Hematopoietic multipotent progenitor cell treated with erythropoietin and hydrocortisone succinate and interleukin-3 and kit ligand, for 6 days (in vitro differentiated cells): ENCODE measurements at places on chromosomes 3 and 15.

GRCh38 chr3:177439694-177440269 lies 242.5 kb upstream of the TBL1XR1 start:
- DNase-seq, result no peak

GRCh38 chr3:183688874-183689273 lies 8.7 kb upstream of the YEATS2 start:
- DNase-seq, result peak; percentile 73

- peak; percentile 83 for DNase-seq
Measured at GRCh38 chr3:46923559-46924350, 46.2 kb downstream of the PTH1R start.

DNA sequence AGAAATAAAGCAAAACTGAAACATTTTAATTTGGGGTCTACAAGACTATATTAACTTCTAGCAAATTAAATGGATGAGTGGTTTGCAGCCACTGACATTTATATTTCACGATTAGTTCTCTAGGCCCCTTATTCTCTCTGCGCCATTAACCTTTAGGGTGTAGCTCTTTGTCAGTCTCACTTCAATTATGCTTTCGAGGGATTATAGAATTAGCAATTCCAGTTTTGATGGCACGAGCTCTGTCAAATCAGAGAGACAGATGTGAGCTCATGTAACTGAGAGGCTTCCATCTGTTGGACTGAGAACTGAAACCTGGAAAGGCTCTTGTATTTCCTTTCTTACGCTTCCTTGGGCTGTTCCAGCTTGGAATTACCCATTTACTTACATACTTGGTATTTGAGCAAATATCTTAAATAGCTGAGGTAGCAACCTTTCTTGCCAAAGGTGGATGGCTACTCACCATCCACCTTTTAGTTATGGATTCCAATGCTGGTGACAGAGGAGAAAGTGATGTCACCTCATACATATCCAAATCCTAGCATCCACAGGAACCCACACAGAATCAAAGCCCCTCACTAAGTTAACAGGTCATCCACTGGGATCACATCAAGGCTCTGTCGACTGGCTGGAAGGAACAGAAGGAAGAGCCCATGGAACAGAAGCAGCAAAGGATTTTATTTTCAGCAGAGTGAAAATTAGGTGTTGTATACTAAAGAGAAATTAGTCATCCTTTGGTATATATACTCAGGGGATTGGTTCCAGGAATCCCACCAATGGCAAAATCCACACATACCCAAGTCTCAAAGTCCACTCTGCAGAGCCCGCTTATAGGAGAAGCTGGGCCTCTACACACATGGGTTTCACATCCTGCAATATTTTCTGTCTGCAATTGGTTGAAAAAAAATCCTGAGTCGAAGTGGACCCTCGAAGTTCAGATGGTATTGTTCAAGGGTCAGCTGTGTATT lies 20.8 kb downstream of the VGLL4 start:
- no peak for DNase-seq

GRCh38 chr3:72702390-72702789 lies 145.9 kb downstream of the SHQ1 start:
- DNase-seq, result peak; percentile 79

GRCh38 chr3:17307482-17307881 lies 422.7 kb downstream of the PLCL2 start:
- peak; percentile 35 for DNase-seq

GRCh38 chr15:86483936-86484335 lies 404.3 kb downstream of the AGBL1 start:
- DNase-seq, result no peak

DNA sequence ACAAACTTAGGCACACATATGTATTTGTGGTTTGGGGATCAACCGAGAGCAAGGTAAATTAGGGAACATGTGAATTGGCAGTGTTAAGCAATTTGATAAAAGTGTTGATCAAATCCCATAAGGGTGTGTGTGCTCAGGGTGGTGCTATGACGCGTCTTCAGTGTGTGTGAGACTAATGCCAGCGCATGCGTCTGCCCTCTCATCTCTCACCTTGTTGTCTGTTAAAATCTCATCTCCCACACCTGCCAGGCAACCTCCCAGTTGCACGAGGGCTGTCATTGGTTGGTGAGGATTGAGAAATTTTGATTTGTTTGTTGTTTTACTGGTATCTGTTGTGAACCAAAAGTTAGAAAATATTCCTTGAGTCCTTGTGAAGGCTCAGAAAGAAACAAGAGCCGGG lies 137.2 kb upstream of the ICE2 start:
- no peak for DNase-seq

DNA sequence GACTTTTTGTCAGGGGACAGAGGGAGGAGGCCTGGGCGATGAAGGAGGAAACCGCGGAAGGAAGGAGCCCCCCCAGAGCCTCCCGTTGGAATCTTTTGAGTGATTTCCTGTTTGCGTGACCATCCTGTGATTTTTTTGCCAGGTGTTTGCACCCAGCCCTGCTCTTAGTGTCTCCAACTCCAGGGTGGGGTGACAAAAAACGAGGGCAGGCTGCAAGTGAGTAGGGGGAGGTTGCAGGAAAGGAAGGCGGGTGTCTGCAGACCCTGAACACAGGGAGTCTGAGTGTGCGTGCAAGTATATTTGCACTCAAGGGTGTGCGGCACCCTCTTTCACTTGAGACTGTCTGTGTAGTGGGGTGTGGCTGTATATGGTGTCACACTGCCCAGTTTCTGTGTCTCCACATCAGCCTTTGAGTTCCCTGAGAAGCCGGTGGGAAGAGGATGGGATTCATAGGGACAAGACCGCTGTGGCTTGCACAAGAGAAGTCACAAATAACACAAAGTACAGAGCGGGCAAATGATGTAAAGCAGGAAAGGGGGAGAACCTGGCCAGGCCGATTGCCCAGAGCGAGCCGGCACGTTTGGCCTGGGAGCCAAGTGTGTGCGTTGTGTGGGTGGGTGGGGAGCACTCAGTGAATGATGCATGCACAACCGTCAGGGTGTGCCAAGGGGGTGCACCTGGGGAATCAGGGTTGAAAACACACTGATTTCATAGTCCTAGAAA lies 6.6 kb downstream of the ISLR2 start:
- no peak for DNase-seq

GRCh38 chr3:32335365-32336112 lies 56.1 kb upstream of the CMTM7 start:
- no peak for DNase-seq

DNA sequence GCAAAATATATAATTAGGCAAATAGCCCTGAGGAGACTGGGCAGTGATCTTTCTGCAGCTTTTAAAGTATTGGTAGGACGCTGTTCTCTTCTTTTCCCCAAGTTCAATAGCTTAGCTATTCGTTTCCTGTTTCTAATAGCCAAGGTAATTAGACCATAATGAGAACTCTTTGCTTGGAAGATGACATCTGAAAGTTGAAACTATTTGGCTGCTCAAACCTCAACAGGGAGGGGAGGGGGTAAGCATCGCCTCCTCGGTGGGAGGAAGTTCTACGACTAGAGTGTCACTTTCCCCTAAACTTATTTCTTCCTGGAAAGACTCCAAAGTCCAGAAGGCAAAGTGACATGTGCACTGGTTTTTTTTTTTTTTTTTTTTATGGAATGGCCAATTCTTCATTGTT lies 22.8 kb upstream of the ALDH1A3 start:
- DNase-seq, result no peak

DNA sequence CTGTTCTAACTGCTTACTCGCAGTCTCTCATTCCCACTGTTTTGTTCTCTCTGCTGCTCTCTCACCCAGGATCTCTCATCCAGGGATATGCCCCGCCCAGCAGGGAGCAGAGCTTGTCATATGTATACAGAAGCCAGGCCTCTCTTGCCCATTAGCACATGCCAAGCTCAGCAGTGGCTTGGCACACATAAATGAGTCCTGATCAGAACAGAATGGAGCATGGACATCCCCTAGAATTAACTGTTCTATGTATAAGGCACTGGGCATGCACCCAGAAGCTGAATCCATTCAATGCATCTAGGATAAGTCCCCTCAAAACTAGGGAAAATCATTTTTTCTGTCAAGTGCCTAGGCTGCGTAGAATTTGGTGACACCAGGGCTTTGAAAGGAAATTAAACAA lies 61.6 kb downstream of the IGSF11 start:
- no peak for DNase-seq
